ENCODE measurements at places on chromosomes 4 and X. TPM values are rescaled to one million over a fixed set of nuclear protein-coding genes. Genes with fewer than 3 reads are reported as not detected.

Gene PSMD10
- 32.2 TPM for total RNA-seq

Gene ARAP2
- 43.3 TPM for total RNA-seq

Gene PGAM4
- not detected for total RNA-seq

Gene MID1
- total RNA-seq, result 7.5 TPM

Gene APOOL
- total RNA-seq, result 12.1 TPM

Measured in subcutaneous adipose tissue (tissue), 4 donors.